ENCODE measurements at places on chromosomes 11 and 22. TPM values are rescaled to one million over a fixed set of nuclear protein-coding genes. Genes with fewer than 3 reads are reported as not detected.

Gene CYB5R2
- 4.4 TPM for total RNA-seq

Gene PKNOX2
- total RNA-seq, result not detected

Gene DERL3
- total RNA-seq, result 0.43 TPM

Gene ZC3H12C
- 7.9 TPM for total RNA-seq

Gene RHOD
- total RNA-seq, result 42.8 TPM

Gene C11orf16
- not detected for total RNA-seq

Gene CSF2RB
- not detected for total RNA-seq

Gene PIH1D2
- 0.58 TPM for total RNA-seq

Gene C22orf31
- not detected for total RNA-seq

Gene P2RY6
- total RNA-seq, result 9.4 TPM

Gene PRG2
- not detected for total RNA-seq

All from A549 treated with DMSO at 1 μM for 4 hours (cell line).